Cardiac fibroblast (primary cell): ENCODE measurements at places on chromosomes 7 and 10.

DNA sequence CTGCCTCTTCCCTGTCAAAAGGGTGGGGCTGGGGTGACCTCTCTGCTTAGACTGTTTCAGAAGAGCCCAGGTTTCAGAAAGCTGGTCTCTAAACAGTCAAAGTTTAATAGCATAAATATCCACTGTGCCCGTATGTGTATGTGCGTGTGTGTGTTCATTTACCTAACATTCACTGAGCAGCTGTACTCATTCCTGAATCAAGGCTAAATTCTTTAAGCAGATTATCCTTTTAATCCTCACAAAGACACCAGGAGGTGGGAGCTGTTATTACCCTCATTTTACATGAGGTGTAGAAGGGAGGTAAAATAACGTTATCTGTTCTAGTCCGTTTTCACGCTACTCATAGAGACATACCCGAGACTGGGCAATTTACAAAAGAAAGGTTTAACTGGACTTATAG is 72.2 kb downstream of the RSU1 start:
- DNase-seq, result no peak

GRCh38 chr7:98128346-98128745 is 21.7 kb downstream of the LMTK2 start:
- no peak for DNase-seq

GRCh38 chr10:122419016-122419415 is 35.4 kb upstream of the ARMS2 start:
- peak; percentile 25 for DNase-seq

- DNase-seq, result no peak
These were observed 251.0 kb upstream of the NPSR1 start for GRCh38 chr7:34406848-34407530.

DNA sequence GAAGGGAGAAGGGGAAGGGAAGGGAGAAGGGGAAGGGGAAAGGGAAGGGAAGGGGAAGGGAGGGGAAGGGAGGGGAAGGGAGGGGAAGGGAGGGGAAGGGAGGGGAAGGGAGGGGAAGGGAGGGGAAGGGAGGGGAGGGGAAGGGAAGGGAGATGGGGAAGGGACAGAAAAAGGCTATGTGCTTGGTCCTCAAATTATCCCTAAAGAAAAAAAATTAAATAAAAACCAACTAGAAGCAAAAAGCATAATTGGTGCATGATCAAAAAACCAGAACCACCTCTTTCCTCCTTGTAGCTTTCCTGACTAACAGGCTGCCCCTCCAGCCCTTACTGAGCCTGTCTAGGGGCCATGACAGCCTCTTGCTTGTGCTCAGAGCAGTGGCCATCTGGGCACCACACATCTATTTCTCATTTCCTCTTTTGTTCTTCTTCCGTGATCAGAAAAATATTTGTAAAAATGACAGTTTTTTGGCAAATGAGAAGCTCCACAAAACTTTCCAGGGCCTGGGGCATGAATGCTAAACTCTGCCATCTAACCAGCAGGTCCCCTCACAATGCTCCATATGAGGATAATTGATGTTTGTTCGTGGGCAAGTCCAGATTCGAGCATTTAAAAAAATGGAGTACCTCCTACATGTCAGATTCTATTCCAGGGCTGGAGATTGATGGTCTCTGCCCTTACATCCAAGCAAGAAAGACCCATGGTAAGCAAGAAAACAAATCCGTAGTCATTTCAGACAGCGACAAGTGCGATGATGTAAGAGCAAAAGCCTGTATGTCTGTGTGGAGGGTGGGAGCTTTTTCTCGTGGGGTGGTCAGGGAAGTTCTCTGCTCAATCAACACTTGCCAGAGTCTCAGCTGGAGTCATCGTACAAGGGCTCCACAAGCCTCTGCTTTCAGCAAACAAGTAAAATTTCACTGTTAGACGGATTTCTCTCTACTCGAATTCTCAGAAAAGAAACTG is 320.9 kb downstream of the WDR11 start:
- no peak for DNase-seq

DNA sequence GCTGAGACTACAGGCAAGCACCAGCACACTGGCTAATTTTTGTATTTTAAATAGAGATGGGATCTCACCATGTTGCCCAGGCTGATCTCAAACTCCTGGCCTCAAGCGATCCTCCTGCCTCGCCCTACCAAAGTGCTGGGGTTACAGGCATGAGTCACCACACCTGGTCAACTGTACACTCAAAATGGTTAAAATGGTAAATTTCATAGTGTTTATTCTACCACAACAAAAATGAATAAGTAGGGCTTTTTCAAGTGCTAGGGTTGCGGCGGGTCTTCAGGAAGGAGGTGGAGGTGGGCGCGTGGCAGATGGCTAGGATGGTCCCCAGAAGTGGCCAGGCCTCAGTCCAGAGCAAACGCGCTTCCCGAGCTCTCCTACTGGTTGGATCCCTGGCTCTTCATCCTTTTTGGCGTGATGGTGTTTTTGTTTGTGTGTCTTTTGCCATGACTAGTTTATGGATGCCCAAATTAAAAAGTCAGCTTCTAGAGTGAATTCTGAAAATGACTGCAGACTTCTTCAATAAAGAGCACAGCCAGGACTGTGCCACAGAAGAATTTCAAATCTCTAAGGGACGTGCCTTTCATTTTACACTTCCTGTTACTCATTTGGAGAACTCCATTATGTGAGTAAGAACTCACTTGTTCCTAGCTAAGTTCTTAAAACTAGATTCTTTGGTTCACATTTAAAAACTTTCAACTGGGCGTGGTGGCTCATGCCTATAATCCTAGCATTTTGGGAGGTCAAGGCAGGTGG is 73.9 kb downstream of the TMEM130 start:
- DNase-seq, result peak; percentile 32

GRCh38 chr7:71595176-71595575 is 463.2 kb downstream of the GALNT17 start:
- DNase-seq, result no peak

DNA sequence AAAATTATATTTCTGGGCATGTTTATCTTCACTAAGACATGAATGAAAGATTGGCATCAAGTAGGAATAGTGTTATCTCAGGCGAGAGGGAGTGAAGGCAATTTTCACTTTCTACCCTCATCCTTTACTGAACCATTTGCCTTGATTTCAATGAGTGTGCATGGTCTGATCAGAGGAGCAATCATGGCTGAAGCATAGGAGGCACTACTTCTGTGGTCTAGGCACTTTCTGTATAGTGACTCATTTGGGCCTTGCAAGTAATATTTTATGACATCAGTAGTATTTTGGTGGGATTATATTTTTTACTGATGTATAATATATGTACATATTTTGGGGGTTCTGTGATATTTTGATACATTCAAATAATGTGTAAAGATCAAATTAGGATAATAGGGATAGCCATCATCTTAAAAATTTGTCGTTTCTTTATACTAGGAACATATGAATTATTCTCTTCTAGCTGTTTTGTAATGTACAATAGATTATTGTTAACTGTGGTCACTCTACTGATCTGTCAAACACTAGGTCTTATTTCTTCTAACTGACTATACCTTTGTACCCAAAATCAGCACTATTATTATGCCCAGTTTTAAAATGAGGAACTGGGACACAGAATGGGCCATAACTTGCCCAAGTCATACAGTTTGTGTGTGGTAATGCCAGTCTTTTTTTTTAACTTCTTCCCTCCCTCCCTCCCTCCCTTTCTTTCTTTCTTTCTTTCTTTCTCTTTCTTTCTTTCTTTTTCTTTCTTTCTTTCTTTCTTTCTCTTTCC is 101.9 kb downstream of the RAB11FIP2 start:
- DNase-seq, result no peak

- DNase-seq, result no peak
These were observed 143.5 kb upstream of the LRRN3 start for GRCh38 chr7:110947408-110947807.

DNA sequence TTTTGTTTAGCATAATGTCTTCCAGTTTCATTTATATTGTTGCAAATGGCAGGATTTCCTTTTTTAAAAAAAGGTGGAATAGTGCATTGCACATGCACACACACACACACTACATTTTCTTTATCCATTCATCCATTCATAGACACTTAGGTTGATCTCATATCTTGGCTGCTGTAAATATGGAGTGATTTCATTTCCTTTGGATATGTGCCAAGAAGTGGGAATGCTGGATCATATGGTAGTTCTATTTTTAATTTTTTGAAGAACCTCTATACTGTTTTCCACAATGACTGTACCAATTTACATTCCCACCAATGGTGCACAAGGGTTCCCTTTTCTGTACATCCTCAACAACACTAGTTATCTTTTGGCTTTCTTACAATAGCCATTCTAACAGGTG is 68.9 kb downstream of the EBLN1 start:
- DNase-seq, result peak; percentile 26

- DNase-seq, result no peak
These were observed 72.8 kb downstream of the PRKCQ start for GRCh38 chr10:6507311-6507710.

- no peak for DNase-seq
These were observed 515 bp downstream of the TBX20 start for GRCh38 chr7:35253460-35253709.

- DNase-seq, result no peak
These were observed 591.6 kb upstream of the KCND2 start for GRCh38 chr7:119681336-119681735.

GRCh38 chr10:8402576-8402975 is 348.1 kb downstream of the GATA3 start:
- DNase-seq, result peak; percentile 34

GRCh38 chr10:6995341-6995740 is 415.3 kb upstream of the PRKCQ start:
- no peak for DNase-seq

GRCh38 chr10:4645836-4646235 is 180.2 kb upstream of the AKR1E2 start:
- no peak for DNase-seq

GRCh38 chr7:51847461-51848134 is 531.0 kb upstream of the COBL start:
- DNase-seq, result no peak

GRCh38 chr7:55546814-55547213 is 25.5 kb downstream of the VOPP1 start:
- peak; percentile 87 for DNase-seq

- no peak for DNase-seq
These were observed 199.2 kb upstream of the SEMA3A start for GRCh38 chr7:84393786-84394185.

DNA sequence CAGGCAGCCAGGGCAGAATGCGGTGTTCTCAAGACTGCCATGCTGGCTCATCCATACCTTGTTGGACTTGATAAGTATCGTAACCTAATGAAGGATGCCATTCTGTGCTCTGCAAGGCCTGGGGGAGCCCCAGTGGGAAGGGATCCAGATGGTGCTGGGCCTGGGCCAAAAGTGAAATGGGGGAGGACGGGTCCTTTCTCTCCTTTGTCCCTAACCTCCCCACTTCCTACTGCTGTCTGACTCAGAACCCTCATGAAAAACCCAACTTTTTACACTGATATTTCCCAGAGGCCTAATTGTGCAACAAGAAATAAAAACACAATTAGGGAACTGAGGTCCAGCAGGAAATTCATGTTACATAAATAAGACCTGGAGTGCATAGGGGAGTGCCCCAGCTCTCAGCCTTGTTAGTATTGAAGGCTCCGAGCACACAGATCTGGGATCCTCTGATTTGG is 193.7 kb upstream of the SVIL start:
- DNase-seq, result peak; percentile 26

GRCh38 chr10:102501201-102502028 is 1.1 kb downstream of the ACTR1A start:
- DNase-seq, result peak; percentile 23
